ENCODE measurements at places on chromosomes 1 and 21. TPM values are rescaled to one million over a fixed set of nuclear protein-coding genes. Genes with fewer than 3 reads are reported as not detected.

The SPATA46 gene
- not detected for total RNA-seq

The C8A gene
- not detected for total RNA-seq

The ARHGAP30 gene
- total RNA-seq: 0.82 TPM

- no peak for DNase-seq
Observed at GRCh38 chr1:151352021-151352718, 5.1 kb upstream of the RFX5 start.

- no peak for DNase-seq
Observed at GRCh38 chr1:243428084-243428483, 172.2 kb downstream of the SDCCAG8 start.

DNA sequence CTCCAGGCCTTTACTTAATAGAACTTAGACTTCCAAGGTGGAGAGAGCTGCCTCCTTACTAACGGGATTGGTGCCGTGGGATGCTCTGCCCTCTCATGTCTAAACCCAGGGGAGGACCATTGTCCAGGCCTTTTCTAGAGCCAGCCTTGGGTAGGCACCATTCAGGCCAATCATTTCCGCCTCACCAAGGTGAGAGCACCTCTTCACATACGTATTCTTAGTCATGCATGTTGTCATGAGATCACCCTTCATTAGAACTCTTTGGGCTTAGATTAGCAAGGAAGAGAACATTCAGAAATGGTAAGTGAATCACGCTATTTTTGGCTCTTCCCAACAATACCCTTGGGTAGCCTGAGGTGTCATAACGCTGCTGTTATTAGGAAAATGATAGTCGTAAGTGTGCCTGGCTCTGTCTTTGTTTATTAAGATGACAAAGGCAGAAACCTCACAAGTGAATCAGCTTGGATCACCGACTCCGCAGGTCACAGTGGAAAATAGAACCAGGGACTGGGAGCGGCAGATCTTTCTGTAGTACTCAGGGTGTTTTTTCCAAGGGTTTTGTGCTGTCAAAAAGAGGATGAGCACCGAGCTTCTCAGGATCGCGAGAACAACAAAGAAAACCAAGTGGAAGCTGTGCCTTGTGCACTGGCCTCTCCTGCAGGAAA is 55.0 kb downstream of the HUNK start:
- DNase-seq: no peak

DNA sequence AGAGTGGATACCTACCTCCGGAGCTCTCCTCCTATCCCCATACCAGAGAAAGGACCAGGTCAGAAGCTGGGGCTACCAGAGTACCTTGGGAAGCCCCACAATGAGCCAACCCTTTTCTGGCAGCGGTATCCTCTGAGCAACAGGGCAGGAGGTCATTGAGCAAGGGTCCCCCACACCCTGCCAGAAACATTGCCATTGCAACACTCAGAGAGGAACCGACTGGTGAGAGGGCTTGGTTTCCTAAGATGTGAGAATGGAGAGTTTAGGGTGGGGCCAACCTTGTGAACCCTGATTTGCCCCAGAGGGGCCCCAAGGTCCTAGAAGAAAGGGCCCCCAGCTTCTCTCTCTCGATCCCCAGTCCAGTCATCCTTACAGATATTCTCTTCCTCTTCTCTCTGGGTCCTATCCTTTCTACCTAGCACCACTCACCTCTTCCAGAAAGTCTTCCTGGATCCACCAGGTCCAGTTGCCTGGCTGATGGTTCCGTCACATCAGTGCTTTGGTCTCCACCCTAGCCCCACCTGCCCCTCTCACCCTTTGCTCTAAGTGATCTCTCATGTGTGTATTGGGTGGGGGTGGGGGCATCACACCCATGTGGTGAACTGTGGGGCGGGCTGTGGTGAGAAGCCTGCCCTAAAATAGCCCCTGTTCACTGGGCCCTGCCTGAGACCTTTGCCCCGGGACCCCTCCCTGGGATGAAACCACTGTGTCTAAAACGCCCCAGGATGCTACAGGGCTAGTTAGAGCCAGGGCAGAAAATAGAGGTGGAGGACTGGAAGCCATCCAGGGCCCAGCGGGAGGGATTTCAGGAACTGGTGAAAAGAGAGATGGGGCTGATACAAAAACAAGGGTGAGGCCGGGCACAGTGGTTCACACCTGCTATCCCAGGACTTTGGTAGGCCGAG is 8.7 kb downstream of the FGR start:
- no peak for DNase-seq

DNA sequence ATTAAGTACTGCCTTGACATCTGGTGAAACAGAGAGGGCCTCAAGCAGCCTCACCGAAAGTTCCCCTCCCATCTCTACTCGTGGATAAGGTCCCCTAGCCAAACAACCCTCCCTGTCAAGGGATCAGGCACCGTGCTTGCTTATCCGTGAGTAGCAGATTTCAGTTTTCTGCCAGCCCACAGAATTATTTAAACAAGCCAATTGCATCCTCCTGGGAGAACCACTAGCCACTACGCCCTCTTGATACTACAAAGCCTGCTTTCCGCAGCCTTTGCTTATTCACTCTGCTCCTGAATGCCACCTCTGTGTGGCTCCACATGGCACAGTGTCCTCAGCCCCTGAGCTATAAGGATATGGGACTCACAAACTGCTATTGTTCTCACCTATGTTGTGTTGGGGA is 5.9 kb upstream of the TFF2 start:
- no peak for DNase-seq

DNA sequence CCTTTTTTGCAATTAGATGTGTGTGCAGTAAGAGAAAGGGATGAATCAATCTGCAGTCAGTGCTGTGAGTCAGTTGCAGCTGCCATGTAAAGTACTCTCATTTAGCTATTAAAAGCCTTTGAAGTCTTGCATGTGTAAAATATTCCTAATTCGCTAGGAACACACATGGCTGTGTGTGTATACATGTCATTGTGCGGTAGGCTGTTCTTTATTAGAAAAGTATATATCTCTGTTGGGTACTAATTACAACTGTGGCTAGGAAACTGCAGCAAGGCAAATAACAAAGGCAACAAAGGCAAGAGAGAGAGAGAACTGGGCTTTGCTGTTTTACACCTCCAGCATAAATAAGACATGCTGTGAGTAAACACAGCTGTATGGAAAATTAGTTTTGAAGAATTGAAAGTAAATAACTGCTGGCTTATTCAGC is 41.7 kb downstream of the EPB41 start:
- no peak for DNase-seq

DNA sequence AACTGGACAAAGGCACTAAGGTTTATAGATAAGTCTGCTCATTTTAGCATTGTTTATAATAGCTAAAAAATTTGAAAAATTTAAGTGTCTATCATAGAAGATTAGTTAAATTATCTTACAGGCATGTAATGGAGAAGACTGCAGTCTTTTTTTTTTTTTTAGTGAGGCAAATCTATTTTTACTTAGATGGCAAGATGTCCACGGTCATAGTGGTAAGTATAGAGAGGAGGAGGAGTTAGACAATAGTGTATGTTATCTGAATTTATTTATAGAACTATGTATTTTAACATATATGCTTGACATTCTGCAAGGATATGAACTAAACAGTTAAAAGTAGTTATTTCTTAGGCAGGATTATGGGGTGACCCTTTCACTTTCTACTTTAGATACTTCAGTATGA is 149.0 kb downstream of the SYT2 start:
- no peak for DNase-seq

DNA sequence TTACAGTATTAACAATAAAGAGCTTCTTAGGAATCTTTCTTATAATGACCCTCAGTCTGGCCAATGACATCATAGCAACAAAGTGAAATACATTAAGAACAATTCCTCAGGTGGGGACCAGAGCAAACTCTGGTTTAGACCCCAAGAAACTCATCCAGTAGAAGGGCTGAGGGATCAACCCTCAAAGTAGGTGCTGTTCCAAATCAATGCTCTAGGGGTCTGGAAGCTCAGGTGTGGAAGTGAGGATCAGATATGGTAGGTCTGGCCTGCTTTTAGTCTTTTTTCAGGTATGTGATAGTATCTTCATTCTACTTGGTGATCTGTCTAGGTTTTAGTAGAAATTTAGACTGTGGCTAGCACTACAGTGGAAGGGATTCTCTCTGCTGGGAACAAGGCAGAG is 291.7 kb downstream of the PDE4B start:
- no peak for DNase-seq

DNA sequence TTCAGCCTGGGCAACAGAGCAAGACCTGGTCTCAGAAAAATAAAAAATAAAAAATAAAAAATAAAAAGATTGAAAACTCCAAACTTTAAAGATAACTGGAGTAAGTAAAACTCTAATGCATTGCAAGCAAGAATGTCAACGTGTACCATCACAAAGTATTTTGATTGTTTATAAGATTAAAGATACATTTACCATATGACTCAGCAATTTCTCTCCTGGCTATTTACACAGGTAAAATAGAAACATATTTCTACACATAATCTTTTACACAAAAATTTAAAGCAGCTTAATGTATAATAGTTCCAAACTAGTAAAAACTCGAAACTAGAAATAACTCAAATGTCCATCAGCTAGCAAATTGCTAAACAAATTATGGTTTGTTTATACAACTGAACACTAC is 456.1 kb upstream of the RGS18 start:
- DNase-seq: no peak

DNA sequence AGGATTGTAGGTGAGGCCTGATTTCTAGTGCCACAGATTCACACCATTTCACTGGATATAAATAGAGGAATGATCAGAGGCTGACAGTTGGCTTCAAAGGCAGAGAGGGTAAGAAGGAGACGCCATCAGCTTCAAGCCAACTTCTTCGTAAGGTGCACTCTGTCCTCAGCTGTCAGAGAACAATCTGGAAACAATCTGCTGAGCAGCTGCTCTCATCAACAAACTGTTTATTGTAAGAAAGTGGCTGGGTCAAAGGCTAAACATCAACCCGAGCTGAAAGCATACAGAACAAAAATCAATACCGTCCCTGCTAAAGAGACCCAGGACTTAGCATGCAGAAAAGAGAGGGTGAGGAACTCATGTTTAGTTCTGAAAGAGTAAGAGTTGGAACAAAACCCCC is 48.2 kb downstream of the HLCS start:
- no peak for DNase-seq

- no peak for DNase-seq
Observed at GRCh38 chr1:226181996-226182714, 4.4 kb downstream of the ACBD3 start.

DNA sequence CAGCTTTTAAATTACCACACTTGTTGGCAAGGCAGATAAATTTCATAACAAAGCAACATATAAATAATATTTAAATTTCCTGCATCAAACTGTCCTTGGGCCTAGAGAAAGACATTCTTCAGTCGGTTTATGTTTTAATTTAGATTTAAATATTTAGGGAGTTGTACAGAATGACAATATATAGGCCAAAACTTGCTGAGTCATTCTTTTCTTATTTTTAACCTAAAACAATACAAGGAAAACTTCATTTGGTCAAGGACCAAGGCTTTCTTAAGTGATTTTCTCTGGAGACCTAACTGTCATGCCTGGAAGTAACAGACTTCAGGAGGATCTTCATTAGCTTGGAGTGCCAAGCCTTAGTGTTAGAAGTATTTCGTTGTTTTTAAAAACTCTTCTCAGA is 5.6 kb downstream of the MAP10 start:
- no peak for DNase-seq

GRCh38 chr1:109817881-109818270 is 54.2 kb upstream of the EPS8L3 start:
- DNase-seq: no peak

DNA sequence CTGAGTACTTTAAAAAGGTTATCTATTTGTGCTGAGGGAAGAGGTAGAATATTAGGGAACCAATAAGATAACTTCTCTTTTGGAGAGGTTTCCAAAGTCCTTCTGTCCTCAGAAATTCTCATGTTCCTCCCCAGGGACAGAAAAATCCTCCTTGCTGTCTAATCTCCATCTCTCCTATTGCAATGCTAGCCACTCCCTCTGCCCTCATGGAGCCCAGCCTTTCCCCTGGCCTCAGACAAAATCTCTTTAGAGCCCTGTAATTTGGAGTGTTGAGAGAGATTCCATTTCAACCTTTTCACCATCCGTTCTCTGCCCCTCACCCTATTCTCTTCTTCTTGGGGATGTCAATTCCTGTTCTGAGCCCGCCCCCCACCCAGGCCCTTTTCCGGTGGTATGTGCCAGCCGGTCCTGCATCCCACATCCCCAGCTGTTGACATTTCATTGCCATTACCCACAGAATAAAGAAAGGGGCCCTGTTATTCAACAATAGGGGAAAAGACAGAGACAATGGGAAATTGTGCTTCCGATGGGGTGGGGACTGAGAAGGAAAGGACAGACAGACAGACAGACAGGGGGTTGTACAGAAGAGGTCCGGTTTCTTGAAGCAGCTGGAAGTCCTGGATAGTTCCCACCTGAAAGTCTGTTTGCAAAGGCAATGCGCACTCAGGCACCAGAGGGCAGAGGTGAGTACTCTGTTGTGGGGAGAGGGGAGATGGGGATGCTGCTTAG is at the start of gene HAPLN2:
Gene HAPLN2 (plus strand): TSS at position 563 of the 729 bp plus-strand sequence. CDS start 4,076 bp downstream, outside the sequence.
- no peak for DNase-seq

DNA sequence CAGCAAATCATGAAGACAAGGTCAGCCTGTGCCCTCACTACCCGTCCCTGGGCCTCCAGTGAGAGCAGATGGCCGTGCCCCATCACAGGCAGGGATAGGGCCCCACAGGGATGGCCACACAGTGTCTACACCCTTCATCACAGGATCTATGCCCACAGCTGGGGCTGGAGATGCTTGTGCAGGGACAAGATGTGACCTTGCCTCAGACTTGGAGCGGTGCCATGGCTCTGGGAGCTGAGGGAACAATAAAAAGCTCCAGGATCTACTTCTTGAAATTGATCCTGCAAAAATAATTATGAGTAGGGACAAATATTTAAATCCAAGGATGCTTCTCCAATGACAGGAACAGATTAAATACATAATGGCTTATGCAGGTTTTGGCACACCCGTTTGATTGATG is 25.4 kb upstream of the TCEA3 start:
- DNase-seq: no peak

All from frontal cortex (tissue), 4 donors.